Cerebellar nuclear complex (tissue), 1 donor: ENCODE measurements at places on chromosomes 12 and 14.

DNA sequence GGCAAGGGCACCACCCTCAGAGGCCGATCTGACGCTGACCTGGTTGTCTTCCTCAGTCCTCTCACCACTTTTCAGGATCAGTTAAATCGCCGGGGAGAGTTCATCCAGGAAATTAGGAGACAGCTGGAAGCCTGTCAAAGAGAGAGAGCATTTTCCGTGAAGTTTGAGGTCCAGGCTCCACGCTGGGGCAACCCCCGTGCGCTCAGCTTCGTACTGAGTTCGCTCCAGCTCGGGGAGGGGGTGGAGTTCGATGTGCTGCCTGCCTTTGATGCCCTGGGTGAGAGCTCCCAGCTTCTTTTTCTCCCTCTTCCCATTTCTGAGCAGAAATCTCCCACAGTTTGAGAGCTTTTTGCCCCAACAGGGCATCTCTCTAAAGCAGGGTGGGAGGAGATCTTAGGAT is 1.8 kb downstream of the OAS1 start:
- no peak for DNase-seq

GRCh38 chr12:74780182-74780849 is 242.7 kb downstream of the ATXN7L3B start:
- no peak for DNase-seq

- no peak for DNase-seq
Observed at GRCh38 chr12:120453977-120454376, 7.7 kb downstream of the GATC start.

GRCh38 chr12:32903763-32904162 is 7.2 kb upstream of the PKP2 start:
- no peak for DNase-seq

DNA sequence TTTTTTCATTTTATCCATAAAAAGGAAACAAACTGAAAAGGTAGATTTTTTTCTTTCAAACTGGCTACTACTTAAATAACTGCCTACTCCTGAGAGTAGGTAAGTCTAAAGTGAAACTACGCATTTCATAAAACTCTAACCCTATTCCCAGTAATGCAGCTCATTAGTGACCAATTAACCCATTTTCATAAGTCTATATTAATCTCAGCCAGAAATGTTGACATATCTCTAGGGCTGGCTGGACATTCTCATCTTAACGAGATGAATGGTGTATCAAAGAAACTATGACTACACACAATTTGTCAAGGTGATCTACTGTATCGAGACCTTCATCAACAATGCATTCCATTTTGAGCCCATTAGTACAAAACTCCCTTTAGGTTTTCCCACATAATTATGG is 57.2 kb downstream of the EPS8 start:
- DNase-seq: no peak

DNA sequence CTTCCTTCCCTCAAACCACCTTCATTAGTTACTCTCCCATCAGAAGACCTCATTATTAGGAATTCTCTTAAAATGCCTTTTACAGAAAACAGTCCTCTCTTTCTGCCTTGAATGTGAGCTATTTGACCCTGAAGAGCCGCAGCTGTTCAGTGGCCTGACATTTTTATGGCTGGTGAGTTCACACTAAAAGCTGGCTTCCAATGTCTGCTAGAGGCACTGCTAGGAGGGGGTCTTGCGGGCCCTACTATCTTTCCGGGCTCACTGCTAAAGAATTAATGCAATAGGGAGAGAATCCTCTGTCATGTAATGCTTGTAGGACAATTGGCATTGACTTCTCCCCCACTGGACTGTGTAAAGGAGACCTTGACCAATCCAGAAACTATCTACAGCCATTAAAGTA is 87.7 kb downstream of the GPR135 start:
- no peak for DNase-seq

DNA sequence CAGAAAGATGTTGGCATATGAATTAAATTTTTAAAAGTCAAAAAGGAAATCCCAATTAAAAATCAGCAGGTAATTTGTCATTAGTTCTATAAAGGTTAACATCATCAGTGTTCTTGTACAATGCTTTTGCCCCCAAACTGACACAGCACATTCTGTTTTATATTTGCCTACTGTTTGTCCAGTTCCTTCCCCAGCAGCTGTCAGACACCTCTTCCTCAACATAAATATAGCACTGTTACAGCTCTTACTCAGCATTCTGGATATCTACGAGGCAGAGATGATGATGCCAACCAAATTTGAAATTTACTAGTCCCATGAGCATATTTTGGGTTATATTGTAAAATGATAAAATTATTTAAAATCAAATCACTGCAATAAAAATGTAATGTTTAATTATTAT is 124.6 kb downstream of the SINHCAF start:
- no peak for DNase-seq

DNA sequence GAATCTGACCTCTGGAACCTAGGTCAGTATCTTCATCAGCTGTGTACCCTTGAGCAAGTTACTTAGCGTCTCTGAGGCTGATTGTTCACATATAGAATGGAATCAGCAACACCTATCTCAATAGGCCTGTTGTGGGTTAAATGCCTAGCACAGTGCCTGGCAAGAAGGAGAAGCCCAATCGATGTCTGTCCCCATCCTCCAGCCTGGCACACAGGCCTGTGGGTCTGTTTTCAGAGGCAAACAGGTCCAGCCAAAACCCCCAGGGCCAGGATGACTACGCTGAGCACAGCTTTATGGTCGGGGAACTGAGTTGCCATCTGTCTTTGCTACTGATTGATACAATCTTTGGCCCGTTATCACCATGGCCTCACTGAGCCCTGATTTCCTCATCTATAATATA is 89.2 kb downstream of the NUAK1 start:
- no peak for DNase-seq

DNA sequence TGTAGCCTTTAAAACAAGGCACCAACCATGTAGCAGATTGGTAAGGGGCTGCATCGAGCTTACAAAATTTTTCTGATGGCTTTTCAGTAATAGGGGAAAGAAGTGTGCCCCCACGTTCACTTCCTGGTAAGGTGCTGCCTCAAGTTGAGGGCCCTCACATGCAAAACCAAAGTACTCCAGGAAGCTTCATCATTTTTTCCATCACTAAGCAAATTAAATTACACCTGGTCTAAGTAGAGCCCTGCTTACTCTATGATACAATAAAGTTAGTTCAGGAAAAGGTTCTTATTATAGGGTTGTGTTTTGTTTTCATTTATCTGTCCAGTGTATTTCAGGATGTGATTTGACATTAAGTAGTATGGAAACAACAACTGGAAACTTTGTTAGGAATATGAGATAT is 15.0 kb upstream of the AKAP5 start:
- no peak for DNase-seq

- DNase-seq: no peak
Observed at GRCh38 chr14:23443881-23444280, 8.4 kb upstream of the MYH7 start.

DNA sequence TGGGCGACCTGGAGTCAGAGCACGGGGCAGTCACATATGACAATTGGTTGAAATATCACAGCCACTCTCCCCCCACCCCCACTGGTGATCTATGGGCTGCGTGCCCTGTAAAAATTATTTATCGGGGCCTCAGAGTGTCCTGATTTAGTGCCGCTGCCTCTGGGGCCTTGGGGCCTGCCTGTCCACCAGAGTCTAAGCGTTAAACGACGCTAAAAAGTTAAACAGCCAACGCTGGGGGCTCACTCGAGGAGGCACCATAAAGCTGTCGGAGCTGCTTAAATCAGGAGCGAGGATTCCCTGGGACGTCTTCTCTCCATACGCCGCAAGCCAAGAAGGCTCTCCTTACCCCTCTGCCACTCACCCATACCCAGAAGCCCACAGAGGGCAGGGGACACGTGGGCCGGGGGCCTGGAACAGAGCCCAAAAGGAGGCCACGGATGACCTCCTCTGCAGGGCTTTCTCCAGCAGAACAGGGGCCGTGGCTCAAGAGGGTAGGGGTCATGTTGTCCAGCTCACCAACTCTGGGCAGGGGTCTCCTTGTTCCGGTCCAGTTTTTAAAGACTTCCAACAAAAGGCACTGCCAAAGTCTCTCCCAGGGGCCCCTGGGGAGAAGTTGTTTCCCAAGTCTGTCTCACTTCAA is 42.2 kb downstream of the SMUG1 start:
- DNase-seq: no peak

DNA sequence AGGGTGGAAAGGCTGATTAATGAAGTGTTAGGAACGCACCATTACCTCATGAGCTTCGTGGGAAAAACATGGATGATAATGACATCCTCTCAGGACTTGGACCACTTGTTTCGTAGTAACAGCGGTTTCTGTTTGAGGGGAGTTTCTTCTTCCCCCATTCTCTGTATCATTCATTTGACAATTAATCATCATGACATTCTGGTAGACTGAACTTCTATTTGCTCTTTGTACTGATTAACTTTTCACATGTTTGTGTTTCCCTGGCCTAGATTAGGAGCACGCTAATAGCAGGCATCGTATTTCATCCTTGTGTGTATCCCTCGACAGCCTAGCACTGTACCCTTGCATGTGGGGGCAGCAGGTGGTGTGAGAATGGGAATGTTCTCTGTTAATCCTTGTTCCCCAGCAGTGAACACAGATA is 8.0 kb downstream of the LRRC74A start:
- DNase-seq: no peak

GRCh38 chr12:11953523-11953922 is 117.2 kb upstream of the BCL2L14 start:
- no peak for DNase-seq

DNA sequence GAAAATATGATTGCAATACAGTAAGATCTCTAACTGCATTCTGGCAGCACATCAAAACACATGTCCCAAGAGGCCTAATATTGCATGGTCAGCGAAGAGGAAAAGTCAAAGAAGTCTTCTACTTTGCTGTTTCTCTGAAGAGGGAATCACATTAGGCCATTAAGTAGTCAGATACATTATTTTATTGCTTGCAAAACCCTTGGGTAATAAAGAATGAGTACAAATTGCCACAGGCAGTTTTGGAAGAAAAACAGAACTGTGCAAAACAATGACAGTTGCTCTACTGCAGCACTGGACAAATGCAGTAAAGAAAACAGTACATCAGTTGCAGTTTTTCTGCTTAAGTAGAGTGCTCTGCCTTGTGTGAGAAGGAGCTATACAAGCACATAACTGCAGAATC is 211.9 kb downstream of the MED13L start:
- DNase-seq: no peak

DNA sequence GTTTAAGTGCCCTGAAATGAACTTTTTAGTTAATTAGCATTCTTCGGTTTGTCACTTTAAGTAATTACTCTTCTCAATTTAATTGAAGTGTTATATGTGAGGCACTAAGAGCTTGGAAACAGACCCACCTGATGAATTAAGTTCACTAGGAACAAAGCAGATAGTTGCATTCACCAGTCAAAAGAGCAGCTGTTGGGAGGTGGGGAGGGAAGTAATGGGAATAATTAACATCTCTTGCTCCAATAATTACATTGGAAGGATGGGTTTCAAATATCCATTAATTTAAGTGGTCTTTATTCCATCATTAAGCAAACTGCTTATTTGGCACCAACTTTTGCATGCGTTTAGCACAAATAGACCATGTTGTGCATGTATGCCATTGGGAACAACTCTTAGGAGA is 667.2 kb downstream of the GALC start:
- DNase-seq: no peak

DNA sequence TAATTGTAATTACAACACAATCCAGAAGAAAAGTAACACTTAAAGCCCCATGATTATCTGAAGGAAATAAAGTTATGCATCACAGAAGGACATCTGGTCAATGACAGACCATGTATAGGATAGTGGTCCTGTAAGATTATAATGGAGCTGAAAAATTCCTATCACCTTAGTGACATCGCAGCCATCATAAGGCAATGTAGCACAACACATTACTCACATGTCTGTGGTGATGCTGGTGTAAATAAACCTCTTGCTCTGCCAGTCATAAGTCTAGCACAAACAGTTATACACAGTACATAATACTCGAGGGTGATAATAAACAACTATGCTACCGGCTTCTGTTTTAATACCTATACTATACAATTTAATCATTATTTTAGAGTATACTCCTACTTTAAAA is 11.2 kb downstream of the ATG2B start:
- no peak for DNase-seq
